ENCODE measurements at places on chromosomes 1 and 21.

DNA sequence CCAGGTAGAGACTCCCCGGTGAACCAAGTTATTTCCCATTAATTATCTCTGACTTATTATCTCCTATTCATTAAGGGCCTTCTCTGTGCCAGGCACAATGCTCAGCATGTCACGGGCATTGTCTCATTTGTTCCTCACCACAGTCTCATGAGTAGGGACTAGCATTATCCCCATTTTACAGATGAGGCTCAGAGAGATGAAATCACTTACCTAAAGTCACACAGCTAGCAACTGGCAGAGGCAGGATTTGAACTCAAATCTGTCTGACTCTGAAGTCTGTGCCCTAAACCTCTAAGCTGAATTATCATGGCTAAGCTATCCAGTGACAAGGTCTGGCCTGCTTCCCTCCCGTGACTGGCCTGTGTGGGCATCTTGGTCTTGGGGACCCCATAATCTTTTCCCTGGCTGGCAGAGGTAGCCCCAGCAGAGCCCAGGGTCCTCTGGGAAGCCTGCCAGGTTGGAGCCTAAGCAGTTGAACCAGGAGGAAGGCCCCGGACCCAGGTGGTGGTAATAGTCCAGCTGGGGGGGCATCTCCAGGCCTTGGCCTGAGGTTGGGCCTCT is 4.5 kb downstream of the MAP7D1 start:
- DNase-seq: no peak

GRCh38 chr1:201025571-201026002 is 2.1 kb upstream of the KIF21B start:
- DNase-seq: no peak

DNA sequence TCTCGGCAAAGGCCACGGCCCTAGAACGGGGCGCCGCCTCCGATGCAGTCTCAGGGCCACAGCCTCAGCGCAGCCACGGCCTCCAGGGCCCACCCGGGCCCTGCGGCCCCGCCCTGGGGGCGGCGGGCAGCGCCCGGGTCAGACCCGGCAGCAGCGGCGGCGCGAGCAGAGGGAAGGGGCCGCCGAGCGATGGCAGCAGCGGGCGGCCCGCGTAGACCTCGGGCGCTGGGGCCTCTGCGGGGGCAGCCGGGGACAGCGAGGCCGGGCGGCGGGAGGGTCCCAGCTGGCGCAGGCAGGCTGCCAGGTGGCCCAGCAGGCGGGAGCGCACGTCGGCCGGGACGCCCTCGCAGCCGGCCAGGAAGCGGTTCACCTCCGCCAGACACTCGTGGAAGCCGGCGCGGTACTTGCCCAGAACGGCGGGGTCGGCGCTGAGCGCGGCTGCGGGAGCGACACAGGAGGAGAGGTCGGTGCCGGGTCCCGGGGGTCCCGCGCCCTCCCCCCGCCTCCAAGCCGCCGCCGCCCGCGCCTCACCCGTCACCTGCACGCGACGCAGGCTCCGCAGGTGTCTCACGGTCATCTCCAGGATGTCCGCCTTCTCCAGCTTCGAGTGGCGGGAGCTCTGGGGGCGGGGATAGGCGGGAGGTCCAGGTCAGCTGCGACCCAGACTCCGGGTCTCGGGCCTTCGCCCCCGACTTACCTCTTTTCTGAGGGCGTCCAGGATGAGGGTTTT is 737 bp downstream of the HES4 start:
- no peak for DNase-seq

DNA sequence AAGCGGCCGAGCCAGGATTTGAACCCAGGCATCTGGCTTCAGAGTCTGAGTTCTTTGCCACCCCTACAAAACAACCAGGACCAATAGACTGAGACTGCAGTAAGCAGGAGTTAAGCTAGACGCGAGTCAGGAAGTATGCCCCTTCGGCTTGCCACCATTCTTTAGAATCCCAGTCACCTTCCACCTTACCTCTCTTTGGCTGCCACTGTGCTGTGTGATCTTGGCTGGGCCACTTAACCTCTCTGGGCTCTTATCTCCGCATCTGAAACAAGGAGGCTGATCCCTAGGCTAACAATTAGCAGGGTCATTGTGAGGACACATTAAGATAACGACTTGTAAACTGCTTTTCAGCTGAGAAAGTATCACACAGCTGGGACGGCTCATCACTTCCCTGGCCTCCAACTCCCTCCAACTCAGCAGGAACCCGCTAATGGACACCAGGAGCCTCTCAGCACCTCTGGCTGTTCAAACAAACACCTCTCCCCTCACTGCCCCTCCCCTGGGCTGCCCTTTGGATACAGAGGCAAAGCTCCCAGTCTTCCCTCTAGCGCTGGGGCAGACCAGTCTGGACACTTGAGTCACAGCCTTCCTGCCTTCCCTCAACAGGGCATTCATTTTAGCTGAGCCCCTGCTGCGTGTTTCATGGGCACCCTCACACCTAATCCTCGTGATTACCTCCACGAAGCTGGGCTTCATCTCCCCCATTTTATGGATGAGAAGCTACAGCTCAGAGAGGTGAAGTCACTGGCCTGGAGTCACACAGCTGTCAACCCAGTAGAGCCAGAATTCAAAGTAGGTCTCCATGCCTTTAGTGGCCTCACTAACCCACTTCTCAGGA is 83.2 kb downstream of the CAMK2N1 start:
- DNase-seq: no peak

GRCh38 chr1:183137782-183138181 is 48.3 kb upstream of the LAMC2 start:
- DNase-seq: no peak

- no peak for DNase-seq
Observed at GRCh38 chr1:28560886-28561285, 8.0 kb downstream of the TRNAU1AP start.

- no peak for DNase-seq
Observed at GRCh38 chr1:181135815-181136737, 47.6 kb downstream of the IER5 start.

DNA sequence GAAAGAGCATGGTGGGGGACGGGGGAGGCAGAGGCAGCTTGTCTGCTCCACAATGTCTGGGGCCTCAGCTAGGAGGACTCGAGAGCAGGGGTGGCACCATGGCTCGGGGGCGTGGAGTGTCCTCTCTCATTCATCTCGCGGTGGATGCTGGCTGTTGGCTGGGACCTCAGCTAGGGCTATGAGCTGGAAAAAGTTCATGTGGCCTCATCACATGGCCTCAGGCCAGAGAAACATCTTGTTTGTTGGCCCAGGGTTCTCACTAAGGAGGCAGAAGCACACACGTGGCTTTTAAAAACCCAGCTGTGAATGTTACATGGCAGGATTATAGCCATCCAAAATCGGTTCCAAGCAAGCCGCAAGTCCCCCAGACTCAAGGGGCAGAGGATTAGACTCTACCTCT is 6.2 kb upstream of the CENPS start:
- no peak for DNase-seq

GRCh38 chr1:180235077-180235501 is 5.0 kb downstream of the LHX4 start:
- no peak for DNase-seq

DNA sequence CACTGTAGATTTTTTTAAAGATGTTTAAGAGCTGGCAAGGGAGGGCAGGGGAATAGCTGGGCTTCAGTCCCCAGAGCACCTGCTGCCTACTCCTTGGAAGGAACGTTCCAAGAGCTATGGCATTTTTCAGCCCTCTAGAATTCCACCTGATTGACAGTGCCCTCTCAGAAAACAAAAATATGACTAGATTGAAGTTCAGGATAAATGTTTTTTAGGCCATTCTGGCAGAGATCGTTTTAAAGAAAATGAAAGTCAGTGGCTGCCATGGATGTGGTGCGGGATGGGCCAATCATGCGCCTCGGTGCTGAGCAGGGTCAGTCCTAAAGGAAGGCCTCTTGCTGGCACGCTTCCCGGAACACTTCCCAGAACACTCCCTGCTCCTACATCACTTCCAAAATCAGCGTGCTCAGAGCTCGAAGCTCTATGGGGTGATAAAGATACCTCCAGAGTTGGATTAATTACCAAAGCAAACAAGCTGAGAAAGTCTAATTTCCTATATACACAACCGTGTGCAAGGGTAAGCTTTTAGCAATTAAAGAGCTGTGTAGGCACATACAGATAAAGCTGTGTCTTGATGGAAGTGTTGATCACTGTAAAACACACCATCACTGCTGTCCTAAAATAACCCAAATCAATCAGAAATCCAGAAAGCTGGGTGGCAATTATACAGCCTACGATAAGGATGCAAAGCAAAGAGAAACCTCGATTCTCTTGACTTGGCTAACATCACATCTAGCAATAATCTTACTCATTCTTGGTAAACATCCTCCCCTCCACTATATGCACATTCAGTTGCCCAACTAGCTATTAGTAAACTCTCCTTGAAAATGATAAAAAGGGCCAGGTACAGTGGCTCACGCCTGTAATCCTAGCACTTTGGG is 34.6 kb downstream of the TGFBR3 start:
- DNase-seq: no peak

DNA sequence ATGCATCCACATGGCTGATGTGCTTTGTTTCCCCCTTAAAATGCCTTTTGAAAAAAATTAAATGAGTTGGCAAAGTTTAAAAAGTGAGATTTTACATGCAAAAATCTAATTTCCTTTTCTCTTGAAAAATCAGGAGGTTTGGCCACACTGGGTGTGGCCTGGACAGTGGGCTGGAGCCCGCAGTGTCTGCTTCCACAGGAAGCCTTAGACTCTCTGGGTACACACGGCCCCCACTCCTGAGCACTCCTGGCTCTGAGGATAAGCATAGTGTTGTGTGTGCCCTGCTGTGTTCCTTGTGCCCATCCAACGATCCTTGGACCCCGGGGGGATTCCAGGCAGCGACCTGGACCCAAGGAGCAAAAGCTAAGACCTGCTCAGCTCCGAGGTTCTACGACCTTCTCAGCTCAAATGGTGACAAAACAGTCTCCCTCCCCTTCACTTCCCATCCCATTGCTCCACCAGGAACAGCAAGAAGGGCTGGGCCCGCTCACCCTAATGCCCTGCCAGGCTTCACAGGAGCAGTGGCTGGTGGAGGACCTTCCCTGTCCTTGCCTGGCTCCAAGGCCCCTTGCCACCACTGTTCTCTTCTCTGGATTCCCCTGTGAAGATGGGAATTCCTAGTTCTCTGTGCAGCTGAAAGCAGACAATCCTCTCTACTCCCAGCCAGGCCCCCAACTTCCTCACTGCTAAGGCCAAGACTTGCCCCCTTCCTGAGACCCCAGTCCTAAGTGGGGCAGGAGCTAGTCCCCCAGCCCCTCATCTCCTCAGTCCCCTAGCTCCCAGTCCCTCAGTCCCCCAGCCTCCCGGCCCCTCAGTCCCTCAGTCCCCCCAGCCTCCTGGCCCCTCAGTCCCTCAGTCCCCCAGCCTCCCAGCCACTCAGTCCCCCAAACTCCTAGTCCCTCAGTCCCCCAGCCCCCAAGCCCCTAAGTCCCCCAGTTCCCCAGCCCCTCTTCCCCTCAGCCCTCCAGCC is 395.8 kb downstream of the PTPRU start:
- DNase-seq: no peak

GRCh38 chr1:57424231-57425027 is 569 bp upstream of the DAB1 start:
- DNase-seq: no peak

- no peak for DNase-seq
Observed at GRCh38 chr1:6625584-6626149, 999 bp downstream of the THAP3 start.

- DNase-seq: no peak
Observed at GRCh38 chr1:34929497-34929852, at the start of gene DLGAP3. TSS of gene DLGAP3 (minus strand) at chr1:34929650. CDS start at chr1:34905383, 24,267 bp downstream.

GRCh38 chr1:150749720-150750311 is 15.8 kb downstream of the CTSS start:
- no peak for DNase-seq

- DNase-seq: no peak
Observed at GRCh38 chr1:28551381-28551780, 1.5 kb upstream of the TRNAU1AP start.

GRCh38 chr1:165616987-165617546 is 14.0 kb upstream of the MGST3 start:
- no peak for DNase-seq

- peak; percentile 76 for DNase-seq
Observed at GRCh38 chr1:209805875-209806760, at the start of gene IRF6. TSS of gene IRF6 (minus strand) at chr1:209806142. CDS start at chr1:209801413, 4,729 bp downstream.

- no peak for DNase-seq
Observed at GRCh38 chr1:15531682-15532081, 5.0 kb downstream of the DNAJC16 start.

DNA sequence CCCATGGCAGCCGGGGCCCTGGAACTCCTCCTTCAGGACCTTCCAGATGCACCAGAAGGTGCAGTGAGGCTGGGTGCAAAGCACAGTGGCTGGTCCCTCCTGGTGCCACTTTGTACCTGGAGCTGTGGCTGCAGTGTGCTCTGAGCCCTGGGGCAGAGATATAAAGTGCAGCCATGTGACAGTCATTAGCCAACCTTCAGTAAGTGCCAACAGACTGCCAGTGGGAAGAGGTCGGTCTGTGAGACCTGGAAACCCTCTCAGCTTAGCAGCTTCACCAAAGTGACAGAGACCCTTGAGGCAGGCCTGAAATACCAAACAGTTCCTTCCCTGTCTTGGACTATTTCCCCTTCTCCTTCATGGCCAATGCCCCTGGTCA is 26.7 kb upstream of the NGF start:
- no peak for DNase-seq

DNA sequence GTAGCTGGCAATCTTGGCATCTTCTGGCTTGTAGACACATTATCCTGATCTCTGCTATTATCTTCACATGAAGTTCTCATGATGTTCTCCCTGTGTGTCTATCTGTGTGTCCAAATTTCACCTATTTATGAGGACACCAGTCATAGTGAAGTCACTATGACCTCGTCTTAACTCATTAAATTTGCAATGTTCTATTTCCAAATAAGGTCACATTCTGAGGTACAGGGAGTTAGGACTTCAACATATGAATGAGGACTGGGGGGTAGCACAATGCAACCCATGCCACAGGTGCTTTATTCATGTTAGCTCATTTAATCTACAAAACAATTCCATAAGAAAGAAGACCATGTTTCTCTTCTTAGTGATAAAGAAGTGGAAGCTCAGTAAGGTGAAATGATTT is 206.2 kb upstream of the C8B start:
- DNase-seq: no peak

- no peak for DNase-seq
Observed at GRCh38 chr1:109923946-109924275, 13.3 kb downstream of the CSF1 start.

GRCh38 chr21:42518215-42518614 is 4.6 kb downstream of the SLC37A1 start:
- no peak for DNase-seq

DNA sequence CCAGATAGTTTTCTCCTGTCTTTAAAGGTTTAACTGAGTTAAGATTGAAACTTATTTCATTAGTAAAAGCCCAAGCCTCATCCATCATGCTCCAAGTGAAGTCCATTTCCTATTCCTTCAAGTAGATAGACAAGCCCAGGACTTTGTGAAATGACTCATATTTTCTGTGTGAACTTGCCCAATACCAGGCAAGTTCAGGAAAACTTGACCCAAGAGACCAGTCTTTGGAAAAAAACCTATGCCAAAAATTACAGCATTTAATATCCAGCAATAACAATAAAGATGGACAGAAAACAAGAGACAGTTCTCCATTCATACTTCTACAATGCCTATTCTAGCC is 405 bp upstream of the RAB29 start:
- no peak for DNase-seq

All from activated naive CD4-positive, alpha-beta T cell (primary cell).